Ureter (tissue), 1 donor: ENCODE measurements at places on chromosomes 11 and 22. TPM values are rescaled to one million over a fixed set of nuclear protein-coding genes. Genes with fewer than 3 reads are reported as not detected.

DNA sequence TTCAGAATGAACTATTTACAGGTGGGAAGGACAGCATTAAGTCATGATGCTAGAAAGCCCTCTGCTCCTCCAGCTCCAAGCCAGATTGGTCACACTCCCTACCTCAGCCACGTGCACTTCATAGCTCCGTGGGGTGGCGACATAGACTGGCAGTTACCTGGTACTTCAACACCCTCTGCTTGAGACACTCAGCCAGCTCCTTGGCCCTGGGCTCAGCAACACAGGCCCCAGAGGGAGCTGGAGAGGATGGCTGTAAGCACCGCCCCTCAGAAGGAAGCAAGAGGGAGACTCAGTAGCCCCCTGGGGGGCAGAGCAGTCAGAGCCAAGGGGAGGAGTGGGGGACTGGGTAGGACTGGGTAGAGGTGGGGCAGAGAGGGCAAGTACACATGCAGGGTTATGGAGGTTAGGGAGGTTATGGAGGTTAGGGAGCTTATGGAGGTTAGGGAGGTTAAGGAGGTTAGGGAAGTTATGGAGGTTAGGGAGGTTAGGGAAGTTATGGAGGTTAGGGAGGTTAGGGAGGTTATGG, 102.1 kb upstream of the BID start:
- no peak for DNase-seq

GRCh38 chr11:13862845-13863392, 99.6 kb upstream of the SPON1 start:
- no peak for DNase-seq

DNA sequence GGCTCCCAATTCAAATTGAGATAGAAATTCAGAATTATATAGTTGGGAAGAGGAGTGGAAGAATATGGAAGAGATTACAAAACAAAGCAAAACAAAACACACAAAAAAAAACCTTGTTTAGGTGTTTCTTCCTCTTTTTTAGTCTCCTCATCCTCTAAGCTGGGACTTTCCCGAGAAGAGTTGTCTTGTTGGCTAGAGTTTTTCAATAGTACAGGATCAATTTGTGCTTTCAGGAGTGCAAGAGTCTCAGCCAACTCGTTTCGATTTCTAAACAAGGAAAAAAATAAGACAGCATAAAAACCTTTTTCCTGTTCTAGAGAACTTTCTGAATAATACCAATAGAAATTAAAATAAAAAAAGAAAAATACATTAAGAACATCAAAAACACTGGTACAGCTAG, 87.8 kb upstream of the CLNS1A start:
- no peak for DNase-seq

DNA sequence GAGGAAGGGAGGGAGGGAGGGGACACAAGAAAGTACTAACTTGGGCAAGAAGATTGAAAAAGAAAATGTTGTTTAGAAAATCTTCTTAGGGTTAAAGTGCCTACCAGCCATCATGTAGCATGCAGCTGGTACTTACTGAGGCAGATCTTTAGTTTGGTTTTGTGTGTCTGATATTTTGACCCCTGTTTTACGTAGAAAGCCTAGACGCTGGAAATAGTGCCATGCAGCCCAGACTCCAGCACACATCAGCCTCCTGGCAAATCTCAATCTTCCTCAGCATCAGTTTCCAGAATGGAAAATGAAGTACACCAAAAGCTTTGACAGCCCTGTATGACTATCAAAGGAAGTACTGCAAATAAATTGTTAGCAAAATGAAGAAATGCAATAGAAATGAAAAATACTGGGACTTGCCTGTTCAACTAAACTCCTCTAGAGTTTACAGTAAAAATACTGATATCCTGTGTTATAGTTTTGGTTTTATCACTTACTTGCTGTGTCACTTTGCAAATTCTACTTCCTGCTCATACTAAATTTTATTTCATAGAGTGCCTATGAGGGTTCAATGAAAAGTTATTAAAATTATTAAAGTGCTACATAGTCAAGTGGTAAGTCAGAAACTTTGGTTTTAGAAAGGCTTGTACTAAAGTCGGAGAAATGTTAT, 7.4 kb downstream of the USP28 start:
- no peak for DNase-seq

- no peak for DNase-seq
These were observed 42.6 kb upstream of the APOA1 start for GRCh38 chr11:116879800-116880625.

GRCh38 chr11:63840356-63841060, 1.6 kb downstream of the MARK2 start:
- DNase-seq: no peak

- DNase-seq: no peak
These were observed 31.6 kb downstream of the KCNA4 start for GRCh38 chr11:29985248-29985647.

GRCh38 chr11:47797633-47798032, 30.5 kb upstream of the FNBP4 start:
- DNase-seq: no peak

DNA sequence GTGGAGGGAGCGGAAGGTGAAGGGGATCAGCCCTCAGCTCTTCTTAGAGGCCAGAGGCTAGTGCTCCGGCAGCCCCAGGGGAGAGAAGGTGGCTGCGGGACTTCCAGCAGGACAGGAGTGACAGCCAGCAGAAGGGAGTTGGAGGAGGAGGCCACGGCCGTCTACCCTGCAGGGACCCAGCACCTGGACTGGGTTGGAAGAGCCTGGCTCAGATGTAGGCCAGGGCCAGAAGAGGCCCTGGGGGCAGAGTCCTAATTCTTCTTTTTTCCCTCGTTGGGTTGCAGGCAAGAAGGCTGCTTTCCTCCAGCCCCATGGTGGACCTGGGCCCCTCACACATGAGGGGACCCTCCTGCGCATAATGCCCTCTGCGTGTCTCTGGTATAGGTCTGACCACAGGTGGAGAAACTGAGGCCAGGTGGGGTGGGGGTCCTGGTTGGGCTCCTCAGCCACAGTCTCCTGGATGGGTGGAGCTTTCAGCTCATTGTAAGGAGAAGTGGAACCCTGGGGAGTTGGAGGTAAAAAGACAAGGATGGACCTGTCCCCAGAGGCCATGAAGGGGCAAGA, 2.3 kb upstream of the MCAM start:
- no peak for DNase-seq

The MPEG1 gene
- total RNA-seq: 9.4 TPM

The PDXP gene
- total RNA-seq: 5.2 TPM

The CCDC87 gene
- total RNA-seq: 0.55 TPM

The OR51B4 gene
- 0.42 TPM for total RNA-seq

The OR5A1 gene
- not detected for total RNA-seq
